ENCODE measurements at places on chromosomes 1 and 21.

DNA sequence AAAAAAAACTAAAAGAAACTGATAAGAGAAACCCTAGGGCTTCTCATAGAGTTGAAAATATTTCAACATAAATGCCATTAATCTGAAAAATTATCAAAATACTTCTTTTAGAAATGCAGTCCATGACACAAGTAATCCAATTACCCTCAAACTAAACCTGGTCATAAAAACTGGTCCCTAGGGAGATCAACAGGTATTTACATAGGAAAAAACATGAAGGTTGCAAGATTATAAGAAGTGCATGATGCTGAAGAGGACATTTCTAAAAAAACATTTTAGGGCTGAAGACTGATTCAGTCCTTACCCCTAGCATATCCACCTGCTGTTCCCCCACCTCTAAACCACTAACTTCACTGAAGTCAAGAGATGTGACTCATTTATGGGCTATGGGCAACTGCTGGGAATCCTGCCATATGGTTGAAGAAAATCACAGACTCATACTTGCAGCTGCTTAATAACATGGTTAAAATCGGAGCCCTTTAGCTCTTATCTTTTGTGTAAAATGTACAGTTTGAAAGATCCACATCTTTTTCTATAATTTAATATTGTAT, 131.0 kb upstream of the RUNX1 start:
- DNase-seq: no peak

GRCh38 chr1:196650403-196650802, 1.4 kb upstream of the CFH start:
- no peak for DNase-seq

- DNase-seq: no peak
These were observed 206.2 kb downstream of the SMYD3 start for GRCh38 chr1:246300626-246301549.

- no peak for DNase-seq
These were observed 133.1 kb upstream of the C1orf174 start for GRCh38 chr1:4033129-4033676.

DNA sequence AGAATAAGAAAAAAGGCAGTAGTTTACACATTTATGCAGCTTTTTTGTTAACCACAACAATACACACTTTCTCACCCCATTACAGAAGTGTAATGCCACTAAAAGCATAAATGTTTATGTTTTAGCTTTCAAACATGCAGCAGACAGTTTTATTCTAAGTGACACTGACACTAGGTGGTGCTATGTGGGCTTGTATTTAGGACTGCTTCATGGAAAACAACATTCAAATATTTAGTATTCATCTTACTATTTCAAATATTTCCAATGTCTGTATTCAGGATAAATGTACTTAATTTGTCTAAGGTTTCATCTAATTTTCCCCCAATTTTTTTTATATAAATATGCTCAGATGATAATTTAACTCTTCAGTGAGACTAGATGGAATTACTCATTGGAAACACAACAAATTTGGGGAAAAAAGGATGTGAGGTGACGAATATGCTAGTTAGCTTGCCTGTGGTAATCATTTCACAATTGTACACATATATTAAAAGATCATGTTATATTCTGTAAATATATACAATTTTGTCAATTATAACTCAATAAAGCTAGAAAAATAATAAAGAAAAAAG, 71.4 kb downstream of the USP1 start:
- DNase-seq: peak; percentile 63

DNA sequence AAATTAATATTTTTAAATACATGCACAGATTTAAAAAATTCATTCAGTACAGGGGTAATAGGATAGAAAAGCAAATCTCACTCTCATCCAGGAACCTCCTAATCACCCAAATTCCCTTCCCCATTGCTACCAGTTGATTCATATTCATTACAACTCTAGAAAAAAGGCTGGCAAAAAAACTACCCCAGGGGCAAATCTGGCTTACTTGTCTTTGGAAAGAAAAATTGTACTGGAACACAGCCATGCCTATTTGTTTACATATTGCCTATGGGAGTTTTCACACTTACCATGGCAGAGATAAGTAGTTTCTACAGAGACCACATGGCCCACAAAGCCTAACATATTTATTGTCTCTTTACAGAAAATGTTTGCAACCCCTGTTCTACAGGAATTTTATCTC, 8.9 kb upstream of the RBM34 start:
- DNase-seq: no peak

- peak; percentile 93 for DNase-seq
These were observed at the start of gene RPS6KA1 for GRCh38 chr1:26529655-26530409. Gene RPS6KA1, plus strand, starts transcription at chr1:26529761. Its CDS starts 160 bp downstream, at chr1:26529921.
